ENCODE measurements at places on chromosomes 6 and 20. TPM values are rescaled to one million over a fixed set of nuclear protein-coding genes. Genes with fewer than 3 reads are reported as not detected.
A peak's percentile ranks its signal among the peaks of the same experiment; 100 is the strongest.

ZKSCAN3 gene
- 3.2 TPM for polyA plus RNA-seq

FAM217A gene
- not detected for polyA plus RNA-seq

BHLHE23 gene
- polyA plus RNA-seq, result not detected

GMNN gene
- polyA plus RNA-seq, result 18.9 TPM

DEFB132 gene
- polyA plus RNA-seq, result not detected

CST2 gene
- 0.12 TPM for polyA plus RNA-seq

SGK1 gene
- polyA plus RNA-seq, result 137 TPM

CLIC5 gene
- not detected for polyA plus RNA-seq

GRCh38 chr6:67252663-67253062 lies 1382.4 kb upstream of the ADGRB3 start:
- no peak for DNase-seq

DNA sequence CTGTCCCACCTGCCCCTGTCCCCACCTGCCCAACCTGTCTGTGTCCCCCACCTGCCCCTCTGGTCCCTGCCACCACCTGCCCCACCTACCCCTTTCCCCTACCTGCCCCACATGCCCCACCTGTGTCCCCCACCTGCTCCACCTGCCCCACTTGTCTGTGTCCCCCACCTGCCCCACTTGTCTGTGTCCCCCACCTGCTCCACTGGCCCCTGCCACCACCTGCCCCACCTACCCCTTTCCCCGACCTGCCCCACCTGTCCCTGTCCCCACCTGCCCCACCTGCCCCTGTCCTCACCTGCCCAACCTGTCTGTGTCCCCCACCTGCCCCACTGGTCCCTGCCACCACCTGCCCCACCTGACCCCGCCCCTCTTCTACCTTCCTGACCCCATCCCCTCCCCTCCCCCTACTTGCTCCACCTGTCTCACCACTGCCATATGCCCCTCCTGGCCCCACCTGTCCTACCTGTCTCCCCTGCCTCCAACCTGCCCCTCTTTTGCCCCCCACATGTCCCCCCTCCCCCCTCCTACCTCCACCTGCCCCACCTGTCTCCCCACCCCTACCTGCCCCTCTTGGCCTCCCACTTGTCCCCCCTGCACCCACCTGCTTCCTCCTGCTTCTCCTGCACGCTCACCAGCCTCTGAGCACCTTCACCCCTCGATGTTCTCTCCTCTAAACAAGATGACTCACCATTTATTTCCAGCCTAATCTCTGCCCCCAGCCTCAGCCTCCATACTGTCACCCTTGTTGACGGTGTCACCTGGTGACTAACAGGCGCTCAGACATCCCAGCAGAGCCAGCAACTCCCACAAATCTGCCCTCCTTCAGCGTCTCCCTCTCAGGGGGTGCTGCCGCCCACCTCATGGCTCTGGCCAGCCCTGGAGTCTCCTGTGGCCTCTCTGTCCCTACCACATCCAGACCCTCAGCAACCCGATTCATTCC lies 5.6 kb upstream of the MYT1 start:
- DNase-seq, result no peak

DNA sequence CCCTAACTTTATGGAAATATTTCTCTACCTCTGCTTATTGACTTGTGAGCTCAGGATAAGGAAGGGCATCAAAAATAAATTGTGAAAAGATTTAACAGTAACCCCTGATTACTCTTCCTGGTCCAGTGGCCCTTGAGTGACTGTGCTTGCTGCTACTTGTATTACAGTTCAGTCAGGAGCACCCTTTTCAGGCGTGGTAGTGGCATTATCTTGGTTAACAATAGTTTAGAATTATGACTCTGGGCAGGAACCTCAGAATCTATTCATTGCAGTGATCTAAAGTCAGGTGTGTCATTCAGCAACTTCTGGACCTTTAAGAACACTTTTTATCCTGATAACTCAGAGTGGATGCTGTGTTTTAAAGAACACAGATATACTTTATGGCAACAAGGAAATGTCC lies 43.4 kb downstream of the FAM135A start:
- no peak for DNase-seq

- DNase-seq, result peak; percentile 41
Observed at GRCh38 chr20:2890742-2891141, 17.5 kb downstream of the PTPRA start.

DNA sequence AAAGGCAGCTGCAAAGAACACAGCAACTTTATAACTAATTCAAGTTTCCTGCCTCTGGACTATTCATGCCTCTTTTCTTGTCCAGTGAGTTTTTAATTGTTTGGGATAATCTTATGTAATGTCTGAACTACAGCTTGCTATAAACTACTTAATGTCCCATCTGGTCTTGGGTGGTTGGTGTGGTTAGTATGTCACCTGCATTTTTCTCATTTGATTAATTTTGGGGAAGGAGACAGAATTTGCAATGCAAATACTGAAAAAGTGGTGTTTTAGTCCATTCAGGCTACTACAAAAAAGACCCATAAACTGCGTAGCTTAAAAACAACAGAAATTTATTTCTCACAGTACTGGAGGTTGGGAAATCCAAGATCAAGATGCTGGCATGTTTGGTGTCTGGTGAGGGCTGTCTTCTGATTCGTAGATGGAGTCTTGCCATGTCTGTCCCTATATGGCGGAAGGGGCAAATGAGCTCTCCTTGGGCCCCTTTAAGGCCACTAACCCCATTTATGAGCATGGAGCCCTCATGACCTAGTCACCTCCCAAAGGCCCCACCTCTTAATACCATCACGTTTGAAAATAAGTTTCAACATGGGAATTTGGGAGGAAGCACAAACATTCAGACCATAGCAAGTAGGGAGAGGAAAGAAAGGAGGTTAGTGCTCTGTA lies 22.4 kb downstream of the RNF8 start:
- no peak for DNase-seq

DNA sequence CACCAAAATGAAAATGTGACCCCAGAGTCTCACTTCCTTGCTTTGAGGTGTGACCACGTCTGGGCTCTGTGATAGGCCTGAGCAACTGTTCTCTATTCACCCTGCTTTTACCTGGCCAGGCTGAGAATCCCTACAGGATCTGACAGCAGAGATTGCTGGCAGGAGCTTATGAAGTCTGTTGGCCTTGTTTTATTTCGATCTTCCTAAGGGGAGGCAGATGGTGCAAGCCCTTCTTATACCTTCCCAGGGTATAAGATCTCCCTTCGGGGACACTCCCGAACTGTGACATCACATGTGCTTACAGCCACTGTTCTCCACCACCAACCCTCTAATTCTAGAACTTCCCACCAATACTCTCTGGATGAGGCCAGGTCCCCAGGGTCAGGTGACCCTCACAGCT lies 26.8 kb downstream of the MYT1 start:
- no peak for DNase-seq

GRCh38 chr6:56407883-56408410 lies 160.6 kb upstream of the COL21A1 start:
- DNase-seq, result no peak

DNA sequence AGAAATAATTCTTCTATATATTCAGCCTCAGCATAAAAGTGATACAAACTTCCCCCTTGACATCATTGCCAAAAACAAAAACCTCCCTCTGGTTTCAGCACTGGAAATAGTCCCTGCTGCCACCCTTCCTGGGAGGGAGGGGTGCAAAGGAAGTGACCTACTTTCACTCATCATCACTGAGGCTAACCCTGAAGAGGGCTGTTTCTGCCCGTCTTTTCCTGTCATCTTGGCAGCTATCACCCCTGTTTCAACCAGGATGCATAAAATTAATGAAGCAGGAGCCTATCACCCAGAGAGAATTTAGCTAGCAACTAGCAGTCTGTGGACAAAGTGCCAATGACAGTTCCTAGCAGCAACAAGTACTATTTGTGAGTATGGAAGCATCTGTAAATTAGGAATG lies 397.8 kb downstream of the LAMA2 start:
- no peak for DNase-seq

- peak; percentile 23 for DNase-seq
Observed at GRCh38 chr6:29647927-29648642, 8.8 kb upstream of the MOG start.

- DNase-seq, result no peak
Observed at GRCh38 chr6:160132297-160132637, 10.7 kb downstream of the SLC22A1 start.

- no peak for DNase-seq
Observed at GRCh38 chr6:4961322-4962168, 42.3 kb downstream of the RPP40 start.

DNA sequence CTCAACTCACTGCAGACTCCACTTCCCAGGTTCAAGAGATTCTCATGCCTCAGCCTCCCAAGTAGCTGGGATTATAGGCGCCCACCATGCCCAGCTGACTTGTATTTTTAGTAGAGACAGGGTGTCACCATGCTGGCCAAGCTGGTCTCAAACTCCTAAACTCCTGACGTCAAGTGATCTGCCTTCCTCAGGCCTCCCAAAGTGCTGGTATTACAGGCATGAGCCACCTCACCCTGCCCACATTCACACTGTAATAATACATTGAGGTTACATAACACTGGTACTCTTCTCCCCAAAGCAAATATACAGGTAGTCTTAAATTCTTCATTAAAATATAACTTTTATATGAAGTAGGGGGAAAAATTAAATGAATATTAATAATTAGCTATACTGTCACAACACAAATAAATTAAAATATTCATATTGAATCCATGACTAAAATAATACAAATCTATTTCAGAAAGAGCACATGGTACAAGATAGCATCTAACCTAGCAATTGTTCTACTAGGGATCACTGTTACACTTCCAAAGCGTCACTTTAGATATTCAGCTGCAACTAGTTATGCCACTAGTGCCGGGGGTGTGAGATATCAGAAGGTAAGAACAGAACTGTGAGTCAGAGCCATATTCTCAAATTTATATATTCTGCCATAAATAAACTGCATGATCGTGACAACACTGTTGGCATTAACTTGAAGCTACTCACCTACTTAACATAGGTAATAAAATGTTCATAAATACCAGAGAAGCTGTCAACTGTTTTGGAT lies 169.1 kb upstream of the SHLD1 start:
- no peak for DNase-seq

All from fibroblast of lung (primary cell).